ENCODE measurements at places on chromosomes 7 and 10. TPM values are rescaled to one million over a fixed set of nuclear protein-coding genes. Genes with fewer than 3 reads are reported as not detected.

The COPG2 gene
- 29.8 TPM for total RNA-seq

The ANXA8 gene
- total RNA-seq, result not detected

The SPAG6 gene
- not detected for total RNA-seq

The NT5C3A gene
- total RNA-seq, result 15.3 TPM

The AKR1B15 gene
- not detected for total RNA-seq

The BMPER gene
- 5.9 TPM for total RNA-seq

All from aortic smooth muscle cell (primary cell).